ENCODE measurements at places on chromosomes 2 and 18. TPM values are rescaled to one million over a fixed set of nuclear protein-coding genes. Genes with fewer than 3 reads are reported as not detected.

DNA sequence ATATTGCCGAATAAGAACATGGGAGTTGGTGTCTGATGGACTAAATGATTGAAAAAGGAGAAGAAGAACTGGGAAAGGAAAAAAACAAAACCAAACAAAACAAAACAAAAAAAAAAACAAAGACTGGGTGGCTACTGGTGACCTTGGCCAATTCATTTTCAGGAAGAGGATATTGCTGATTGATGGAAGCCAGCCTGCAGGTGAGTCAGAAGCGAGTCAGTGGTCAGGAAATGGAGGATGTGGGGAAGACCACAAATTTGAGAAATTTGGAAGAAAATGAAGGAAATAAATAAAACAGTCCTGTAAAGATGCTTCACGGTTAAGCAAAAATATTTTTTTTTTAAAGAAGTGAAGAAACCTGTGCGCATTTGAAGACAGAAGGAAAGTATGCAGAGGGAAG, 296.9 kb downstream of the ZNF521 start:
- no peak overlapping the region for H3K27ac ChIP-seq
- no peaks in the 10 kb centered on the region for H3K4me1 ChIP-seq

DNA sequence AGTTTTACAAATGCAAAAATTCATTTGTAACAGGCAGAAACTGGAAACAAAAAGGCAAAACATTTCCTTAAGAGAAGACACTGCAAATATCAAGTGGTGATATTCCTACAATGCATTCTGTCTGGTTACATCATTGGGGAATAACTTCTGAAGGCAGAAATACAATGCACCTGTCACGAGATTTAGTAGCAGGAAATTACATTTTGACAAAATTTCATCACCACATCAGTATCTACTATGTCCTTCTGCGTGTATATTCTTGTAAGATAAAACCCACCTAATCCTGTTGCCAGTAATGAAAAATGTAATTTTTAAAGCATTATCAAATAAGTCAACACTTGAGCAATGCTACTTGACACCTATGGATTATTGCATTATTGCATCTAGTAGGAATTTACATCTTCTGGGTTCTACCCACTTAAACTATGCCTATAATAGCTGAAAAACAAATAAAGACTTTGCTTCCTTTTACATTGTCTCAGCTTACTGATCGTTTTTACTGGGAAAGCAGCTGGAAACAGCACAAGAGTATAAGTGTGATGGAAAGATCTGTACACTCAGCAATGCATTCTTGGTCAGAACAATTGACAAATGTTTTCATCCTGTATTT, 59.5 kb downstream of the IRS1 start:
- no peaks in the 10 kb centered on the region for H3K36me3 ChIP-seq
- H3K4me3 ChIP-seq = no peak overlapping the region
- no peaks in the 10 kb centered on the region for H3K27me3 ChIP-seq
- no peak for DNase-seq
- no peak overlapping the region for H3K27ac ChIP-seq
- H3K4me1 ChIP-seq = peaks cover under 1% of the 10 kb centered on the region

DNA sequence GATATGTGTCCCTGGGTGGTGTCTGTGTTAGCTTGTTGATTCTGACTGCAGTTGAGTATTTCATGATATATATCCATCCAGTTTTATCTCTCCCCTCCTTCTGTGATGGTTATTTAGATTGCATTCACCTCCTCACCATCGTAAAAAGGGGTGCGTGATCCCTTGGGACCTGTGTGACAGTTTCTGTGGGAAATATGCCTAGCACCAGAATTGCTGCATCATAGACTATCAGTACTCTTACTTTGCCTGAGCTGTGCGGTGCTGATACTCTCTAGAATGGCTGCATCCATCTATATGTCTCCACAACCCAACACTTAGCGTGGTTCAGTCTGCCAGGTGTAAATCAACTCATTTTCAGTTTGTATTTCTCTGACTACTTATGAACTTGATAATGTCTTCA, 34.3 kb downstream of the PKP4 start:
- H3K4me1 ChIP-seq = peaks cover 12% of the 10 kb centered on the region
- no peak overlapping the region for H3K27ac ChIP-seq
- H3K27me3 ChIP-seq = no peaks in the 10 kb centered on the region
- no peak for DNase-seq
- no peak overlapping the region for H3K4me3 ChIP-seq

DNA sequence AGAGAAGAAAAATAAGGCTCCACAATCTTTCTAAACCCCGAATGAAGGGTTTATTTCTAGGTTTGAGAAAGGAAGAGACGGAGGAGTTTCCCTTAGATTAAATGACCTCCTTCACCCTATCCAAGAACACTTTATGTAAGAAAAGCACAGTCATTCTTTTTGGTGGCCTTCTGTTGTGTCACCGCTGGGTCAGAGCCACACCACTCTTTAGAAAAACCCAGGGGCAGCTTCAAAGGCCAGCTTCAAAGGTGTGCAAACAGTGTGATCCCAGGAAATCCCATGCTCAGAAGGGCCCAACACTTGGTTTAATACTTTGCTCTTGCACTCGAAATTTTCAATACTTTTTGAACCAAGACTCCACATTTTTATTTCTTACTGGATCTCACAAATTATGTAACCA, 7.1 kb downstream of the ST8SIA3 start:
- no peak overlapping the region for H3K4me3 ChIP-seq
- H3K36me3 ChIP-seq = no peaks in the 10 kb centered on the region
- H3K27me3 ChIP-seq = peaks cover 37% of the 10 kb centered on the region
- H3K4me1 ChIP-seq = no peaks in the 10 kb centered on the region
- H3K27ac ChIP-seq = no peak overlapping the region

The WDR12 gene
- 95.0 TPM for total RNA-seq

The KATNAL2 gene
- 1.7 TPM for total RNA-seq

The ADGRF3 gene
- 4.8 TPM for total RNA-seq

DNA sequence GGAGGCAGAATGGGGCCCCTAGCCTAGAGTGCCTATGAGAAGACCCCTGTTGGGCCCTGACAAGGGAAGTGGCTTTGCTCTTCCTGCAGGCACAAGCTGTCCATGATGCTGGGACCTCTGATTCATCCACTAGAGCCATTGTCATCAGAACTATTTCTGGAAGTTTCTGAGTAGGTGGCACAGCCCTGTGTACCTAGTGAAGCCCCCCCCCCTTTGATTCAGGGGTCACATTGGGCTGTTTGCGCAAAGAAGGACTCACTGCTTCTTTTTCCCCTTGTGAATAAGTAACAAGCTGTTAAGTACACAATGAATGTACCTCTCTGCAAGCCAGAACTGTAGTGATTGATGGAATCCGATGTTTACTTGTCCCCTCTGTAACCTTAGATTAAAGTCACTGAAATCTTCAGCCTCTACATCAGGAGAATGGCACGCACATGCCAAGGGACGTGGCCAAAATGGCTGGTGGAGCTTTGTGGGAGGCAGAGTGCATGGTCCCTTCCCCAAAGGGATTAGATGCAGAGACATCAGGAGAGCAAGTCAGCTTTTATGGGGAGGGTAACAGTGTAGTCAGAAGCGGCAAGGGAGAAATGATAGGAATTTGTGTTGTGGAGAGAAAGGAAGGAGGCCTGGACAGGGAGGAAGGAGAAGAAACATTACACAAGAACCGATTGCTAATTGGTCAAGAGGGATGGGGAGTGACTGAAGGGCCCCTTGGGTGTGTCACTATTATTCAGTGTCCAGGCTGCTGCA, 267.6 kb upstream of the RAB12 start:
- DNase-seq = no peak
- H3K27ac ChIP-seq = no peak overlapping the region
- peaks cover 5% of the 10 kb centered on the region for H3K27me3 ChIP-seq
- H3K36me3 ChIP-seq = no peaks in the 10 kb centered on the region

The SERPINB2 gene
- total RNA-seq = not detected

The DYNAP gene
- total RNA-seq = not detected

The FBLN7 gene
- total RNA-seq = 30.6 TPM

The CPO gene
- not detected for total RNA-seq

DNA sequence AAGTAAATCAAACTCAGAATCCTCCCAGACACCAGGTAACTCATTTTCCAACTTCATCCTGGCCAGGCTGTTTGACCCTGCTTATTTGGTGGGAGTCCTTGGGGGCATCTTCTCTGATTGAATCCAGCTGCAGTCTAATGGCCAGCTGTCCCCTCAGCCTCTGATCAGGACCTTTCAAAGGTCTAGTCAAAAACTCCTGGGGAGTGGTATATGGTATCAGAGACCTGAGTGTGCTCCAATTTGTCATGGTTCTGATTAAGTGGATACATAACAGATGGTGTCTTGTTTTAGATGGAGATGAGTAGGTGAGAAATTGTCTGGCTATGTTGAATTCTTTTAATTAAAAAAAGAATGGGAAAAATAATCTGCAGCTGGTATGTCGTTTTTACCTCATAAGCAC, 842.6 kb upstream of the ACVR2A start:
- no peaks in the 10 kb centered on the region for H3K4me1 ChIP-seq
- no peak for DNase-seq
- no peak overlapping the region for H3K27ac ChIP-seq
- no peaks in the 10 kb centered on the region for H3K36me3 ChIP-seq

The CRYGD gene
- total RNA-seq = not detected

DNA sequence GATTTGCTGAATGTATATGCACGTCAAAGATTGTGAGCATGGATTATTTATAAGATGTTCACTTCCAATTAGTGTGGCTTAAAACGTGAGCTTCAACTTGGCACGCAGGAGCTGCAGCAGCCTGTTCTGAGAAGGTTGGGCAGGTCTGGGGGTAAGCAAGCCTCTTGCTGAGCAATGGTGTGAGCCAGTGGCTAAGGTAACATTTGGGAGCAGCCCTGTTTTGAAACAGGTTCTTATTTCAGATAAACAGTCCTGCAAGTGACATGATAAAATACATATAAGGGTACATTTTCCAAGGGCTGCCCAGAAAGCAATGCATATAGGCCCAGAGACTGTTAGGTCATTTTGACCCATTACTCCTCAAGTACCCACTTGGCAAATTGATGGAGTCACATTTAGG, 415.3 kb downstream of the ZNF521 start:
- DNase-seq = no peak
- H3K27ac ChIP-seq = no peak overlapping the region
- no peaks in the 10 kb centered on the region for H3K36me3 ChIP-seq
- H3K4me1 ChIP-seq = no peaks in the 10 kb centered on the region

DNA sequence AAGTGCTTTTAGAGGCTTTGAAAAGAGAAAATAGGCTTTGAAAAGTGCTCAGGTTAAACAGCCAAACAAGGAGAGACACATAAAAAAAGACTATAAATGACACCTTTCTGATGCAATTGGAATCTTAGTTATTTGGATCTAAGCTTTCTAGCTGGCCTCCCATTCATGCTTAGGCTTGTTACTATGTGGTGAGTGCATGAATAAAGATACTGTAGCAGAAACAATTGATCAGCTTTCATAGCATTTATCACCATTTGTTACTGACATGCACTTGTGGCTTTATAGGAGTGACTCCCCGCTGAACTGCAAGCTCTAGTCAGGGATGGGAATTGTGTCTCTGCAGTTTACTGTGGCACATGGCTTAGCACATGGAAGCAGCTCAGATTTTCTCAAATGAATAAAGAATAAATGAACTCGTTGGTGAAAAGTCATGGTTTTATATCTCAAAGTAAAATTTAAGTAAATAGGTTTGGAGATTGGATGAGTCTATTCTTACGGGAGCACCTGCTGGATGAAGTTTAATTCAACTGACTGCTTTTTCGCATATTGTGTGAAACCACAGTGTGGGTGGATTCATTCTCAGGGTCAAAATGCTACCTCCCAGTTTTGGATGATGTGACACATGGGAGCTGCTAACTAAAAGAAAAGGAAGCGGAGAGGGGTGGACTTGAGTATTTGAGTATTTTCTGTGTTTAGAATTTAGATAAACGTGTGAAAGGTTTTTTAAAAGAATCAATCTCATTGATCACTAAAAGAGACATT, 91.1 kb upstream of the NOL4 start:
- no peak for DNase-seq
- no peaks in the 10 kb centered on the region for H3K27me3 ChIP-seq
- no peak overlapping the region for H3K27ac ChIP-seq
- H3K4me1 ChIP-seq = no peaks in the 10 kb centered on the region
- H3K36me3 ChIP-seq = no peaks in the 10 kb centered on the region
- H3K4me3 ChIP-seq = no peak overlapping the region
